Activated CD8-positive, alpha-beta memory T cell treated with anti-CD3 and anti-CD28 coated beads for 48 hours (primary cell): ENCODE measurements at places on chromosomes 6 and 20.

DNA sequence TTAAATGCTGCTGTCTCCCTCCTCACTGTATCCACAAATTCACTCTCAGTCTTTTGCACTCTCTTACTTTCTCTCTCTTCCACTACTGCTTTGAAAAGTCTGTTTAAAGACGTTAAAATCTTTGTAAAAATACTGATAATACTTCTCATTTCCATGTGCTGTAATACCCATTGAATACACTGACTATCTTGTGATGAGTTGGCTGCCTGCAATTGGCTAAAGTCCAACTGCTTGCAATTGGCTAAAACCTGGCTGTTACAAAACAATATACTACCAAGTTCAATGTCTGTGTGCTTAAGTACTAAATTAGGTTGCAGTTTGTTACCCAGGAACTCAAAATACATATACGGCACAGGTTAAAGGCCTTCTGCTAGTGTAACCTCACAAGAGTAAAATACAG lies 264.8 kb downstream of the THBS2 start:
- no peak for DNase-seq

DNA sequence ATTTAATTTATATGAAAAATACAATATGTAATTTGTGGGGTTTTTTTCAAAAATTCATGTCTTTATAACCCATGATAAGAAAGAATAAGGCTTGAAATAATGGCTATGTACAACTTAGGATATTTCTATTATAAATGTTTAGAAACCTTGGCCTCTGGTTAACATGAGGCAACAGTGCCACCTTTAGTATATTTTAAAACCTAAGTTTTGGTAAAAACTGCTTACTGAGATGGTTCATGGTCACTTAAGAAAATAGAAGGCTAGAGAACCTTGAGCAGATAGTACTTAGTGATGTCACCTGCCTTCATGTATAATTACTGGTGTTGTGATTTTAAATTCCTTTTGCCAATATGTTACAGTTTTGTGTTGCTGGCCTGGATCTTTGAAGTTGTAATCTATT lies 176.4 kb downstream of the ADGB start:
- DNase-seq, result no peak

- DNase-seq, result no peak
Measured at GRCh38 chr6:25888626-25889025, 14.6 kb upstream of the SLC17A3 start.

- no peak for DNase-seq
Measured at GRCh38 chr20:8299921-8300320, 167.9 kb downstream of the PLCB1 start.
